GM23248 (cell line): ENCODE measurements at places on chromosomes 6 and 20.

DNA sequence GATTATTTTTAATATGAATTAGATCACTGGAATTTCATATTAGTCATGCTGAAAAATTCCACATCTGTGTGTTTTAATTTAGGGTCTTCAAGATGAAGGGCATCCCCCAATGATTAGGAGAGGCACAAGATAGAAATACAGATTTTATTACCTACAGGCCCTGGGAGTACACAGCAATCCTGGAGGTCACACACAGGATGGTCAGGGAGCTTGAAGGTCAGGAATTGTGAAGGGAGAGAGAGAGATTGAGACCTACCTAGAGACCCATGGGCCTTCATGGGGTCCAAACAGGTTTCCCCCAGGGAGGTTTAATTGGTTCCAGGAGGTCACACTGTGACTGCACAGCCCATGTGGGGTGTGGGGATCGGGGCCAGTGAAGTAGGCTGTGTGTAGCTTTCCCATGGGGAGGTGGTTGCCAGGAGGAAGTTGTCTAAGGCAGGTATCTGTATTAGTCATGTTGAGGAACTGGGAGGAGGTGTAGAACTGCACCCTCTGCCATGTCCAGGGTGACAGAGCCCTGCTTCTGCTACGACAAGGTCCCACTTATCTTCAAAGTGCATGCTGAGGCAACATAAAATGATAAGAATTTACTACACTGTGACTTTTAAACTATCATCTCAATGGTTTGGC is 18.3 kb downstream of the SNX9 start:
- peak; percentile 21 for DNase-seq

- DNase-seq, result peak; percentile 64
These were observed 162.4 kb downstream of the FRK start for GRCh38 chr6:115898246-115898645.

- DNase-seq, result peak; percentile 18
These were observed 240.5 kb downstream of the NRN1 start for GRCh38 chr6:5766260-5766659.

- no peak for DNase-seq
These were observed 10.3 kb downstream of the PREX1 start for GRCh38 chr20:48817367-48818030.

DNA sequence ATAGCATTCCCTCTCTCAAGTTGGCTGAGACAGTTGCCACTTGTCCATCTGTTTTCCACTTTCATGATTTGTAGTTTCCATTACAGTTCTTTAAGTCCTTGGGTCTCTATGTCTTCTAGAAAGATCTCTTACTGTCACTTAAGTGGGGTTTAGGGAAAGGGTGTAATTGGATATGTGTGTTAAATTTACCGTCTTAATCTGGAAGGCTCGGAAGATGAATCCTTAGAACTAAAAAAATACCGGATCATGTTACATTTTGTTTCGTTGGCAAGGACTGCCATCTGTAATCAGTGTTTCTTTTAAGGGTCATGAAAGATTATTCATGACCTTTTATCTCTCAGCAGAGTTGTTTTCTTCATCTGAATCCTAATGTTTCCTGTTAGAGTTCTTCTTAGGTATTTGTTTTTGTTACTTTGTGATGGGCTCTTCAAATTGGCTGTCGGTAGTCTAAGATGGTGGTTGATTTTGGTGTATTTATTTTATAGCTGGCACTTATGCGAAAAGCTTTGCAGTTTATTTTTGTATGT is 21.8 kb upstream of the BTBD3 start:
- no peak for DNase-seq

DNA sequence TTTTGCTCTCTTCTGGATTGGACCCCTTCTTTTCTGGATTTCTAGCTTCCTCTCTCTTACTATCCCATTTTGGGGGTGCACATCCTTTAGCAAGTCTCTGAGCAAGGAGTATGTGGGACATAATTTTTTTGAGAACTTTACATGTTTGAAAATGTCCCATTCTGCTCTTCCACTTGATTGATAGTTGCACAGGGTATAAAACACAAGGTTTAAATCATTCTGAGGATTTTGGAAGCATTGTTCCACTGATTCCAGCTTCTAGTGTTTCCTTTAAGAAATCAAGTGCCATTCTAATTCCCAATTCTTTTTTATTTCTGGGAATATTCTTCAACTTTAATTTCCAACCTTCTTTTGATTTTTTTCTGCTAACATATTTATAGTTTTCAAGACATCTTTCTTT is 60.7 kb downstream of the APCDD1L start:
- no peak for DNase-seq

DNA sequence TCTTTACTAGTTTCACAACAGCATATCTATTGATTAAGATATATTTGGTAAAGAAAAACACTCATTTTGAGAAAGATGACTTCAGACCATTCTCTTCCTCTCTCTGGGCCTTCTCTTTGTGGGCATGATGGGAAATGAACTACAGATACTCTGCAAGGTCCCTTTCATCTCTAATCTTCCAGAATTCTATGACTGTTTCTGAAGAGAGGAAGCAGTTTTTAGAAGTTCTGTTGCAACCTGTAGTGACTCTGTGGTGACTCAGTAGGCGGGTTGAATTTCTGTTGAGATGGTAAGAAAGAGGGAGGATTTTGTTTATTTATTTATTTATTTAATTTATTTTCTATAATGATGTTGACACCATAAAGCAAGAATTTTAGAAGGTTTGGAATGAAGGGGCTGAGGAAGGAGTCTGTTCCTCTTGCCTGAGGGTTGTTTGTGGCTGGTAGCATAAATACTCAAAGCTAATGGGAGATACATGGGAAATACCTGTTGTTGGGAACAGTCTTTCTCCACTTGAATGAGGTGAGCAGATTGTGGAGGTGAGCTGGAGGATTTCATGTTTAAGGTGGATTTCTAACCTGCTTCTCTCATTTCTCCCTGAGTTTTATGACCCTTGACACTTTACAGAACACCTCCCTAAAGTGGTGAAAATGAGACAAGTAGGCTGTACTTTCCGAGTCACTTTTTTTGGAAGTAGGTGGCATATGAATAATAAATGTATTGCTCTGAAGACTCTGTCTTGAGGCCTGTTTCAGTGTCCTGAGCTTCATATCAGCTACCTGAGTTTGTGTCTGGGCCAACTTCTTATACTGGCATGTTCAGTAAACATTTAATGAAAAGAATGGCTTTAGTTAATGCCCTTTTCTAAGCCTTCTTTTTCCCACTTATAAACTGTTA is 15.0 kb downstream of the ACSS2 start:
- DNase-seq, result peak; percentile 89

GRCh38 chr6:167668019-167668753 is 158.5 kb upstream of the AFDN start:
- no peak for DNase-seq

GRCh38 chr6:150516199-150516598 is 83.5 kb upstream of the PLEKHG1 start:
- DNase-seq, result no peak

DNA sequence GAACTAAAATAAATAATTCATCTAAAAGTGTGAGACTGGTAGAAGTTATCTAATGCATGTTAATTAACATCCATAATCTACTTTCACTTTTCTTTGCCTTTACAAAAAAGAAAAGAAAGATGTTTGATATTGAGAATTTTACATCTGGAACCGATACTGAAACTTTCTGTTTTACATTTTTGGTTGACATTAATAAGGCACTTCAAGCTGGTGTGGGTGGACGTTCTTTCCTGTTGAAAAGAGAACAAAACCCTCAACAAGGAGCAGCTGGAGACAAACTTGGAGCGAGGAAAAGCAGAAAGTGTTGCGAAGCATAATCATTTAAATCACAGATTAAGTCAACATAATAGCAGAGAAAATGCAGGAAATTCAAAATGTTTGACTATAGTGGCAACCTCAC is 575.2 kb upstream of the ADGRB3 start:
- no peak for DNase-seq

DNA sequence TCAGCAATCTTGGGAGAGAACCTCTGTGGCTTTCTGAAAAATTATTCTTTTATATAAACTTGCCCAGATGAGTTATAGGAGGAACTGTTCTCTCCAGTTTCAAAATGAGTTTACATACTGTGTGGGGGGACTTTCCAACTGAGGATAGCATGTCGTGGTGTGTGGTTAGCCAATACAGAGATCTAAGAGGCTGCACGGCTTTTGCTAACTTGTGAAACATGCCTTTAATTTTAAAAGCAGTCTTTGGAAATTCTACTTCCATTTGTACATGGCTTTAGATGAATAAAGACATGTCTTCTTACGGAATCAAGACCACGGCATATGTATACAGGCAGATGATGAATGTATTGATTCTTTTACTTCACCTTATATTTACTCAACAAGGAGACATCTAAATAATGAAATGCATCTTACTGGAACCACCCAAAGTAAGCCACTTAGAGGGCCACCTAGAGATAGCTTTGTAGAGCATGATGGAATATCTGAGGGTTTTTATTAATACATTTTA is 39.8 kb downstream of the HIVEP1 start:
- peak; percentile 13 for DNase-seq

GRCh38 chr6:22926790-22927354 is 357.5 kb downstream of the HDGFL1 start:
- DNase-seq, result no peak

DNA sequence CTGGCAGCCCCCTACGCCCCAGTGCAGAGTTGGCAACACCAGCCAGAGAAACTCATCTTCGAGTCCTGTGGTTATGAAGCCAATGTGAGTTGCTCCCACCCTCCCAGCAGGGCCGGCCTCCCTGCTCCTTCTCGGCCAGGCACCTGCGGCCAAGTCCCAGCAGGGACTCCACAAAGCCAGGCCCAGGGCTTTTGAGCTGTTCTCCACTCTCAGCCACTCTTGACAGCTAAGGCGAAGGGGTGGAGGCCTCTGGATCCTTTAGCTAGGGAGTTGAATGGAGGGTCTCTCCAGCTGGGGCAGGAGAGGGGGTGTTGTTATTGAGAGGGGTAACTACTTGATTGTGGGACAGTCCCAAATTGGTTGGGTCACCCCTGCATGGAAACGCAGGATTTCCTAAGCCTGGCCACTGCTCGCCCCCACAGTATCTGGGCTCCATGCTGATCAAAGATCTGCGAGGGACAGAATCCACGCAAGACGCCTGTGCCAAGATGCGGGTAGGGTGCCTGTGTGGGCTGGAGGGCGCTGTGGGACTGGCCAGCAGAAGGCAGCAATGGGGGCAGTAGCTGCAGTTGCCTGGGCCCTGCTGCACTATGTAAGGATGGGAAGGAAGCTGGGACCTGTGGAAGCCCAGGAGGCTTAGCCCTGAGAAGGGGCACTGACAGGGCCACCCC is 58.3 kb downstream of the TCP11 start:
- no peak for DNase-seq

DNA sequence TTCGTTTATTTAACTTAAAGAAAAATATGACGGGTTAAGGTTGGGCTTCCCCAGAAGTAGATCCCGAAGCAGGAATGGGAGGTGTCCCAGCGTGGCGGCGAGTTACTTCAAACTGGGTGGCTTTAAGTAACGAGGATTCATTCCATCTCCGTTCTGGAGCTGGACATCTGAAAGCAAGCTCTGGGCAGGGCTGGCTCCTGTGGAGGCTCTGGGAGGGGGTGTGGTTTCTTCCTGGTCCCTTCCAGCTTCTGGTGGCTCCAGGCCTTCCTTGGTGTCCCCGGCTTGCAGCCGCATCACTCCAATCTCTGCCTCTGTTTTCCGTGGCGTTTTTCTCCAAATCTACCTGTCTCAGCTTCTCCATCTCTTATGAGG is 47.3 kb upstream of the BHLHE23 start:
- no peak for DNase-seq

DNA sequence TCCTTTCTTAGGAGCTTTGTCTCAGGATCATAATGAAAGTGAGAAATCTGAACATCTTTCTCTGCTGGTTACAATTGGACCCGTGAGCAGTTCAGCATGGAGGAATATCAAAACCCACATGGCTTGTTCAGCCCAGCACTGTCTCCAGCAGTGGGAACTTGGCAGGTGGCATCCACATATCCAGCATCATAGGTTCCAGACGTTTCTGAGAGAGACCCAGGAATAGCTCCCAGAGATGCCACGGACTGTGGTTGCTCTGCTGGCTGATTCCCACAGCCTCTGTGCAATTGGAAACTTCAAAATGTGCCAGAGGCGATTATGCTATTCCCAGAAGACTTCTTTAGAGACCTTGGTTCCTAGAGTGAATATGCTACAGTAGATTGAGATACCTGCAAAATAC is 76.4 kb downstream of the PHACTR2 start:
- DNase-seq, result no peak

DNA sequence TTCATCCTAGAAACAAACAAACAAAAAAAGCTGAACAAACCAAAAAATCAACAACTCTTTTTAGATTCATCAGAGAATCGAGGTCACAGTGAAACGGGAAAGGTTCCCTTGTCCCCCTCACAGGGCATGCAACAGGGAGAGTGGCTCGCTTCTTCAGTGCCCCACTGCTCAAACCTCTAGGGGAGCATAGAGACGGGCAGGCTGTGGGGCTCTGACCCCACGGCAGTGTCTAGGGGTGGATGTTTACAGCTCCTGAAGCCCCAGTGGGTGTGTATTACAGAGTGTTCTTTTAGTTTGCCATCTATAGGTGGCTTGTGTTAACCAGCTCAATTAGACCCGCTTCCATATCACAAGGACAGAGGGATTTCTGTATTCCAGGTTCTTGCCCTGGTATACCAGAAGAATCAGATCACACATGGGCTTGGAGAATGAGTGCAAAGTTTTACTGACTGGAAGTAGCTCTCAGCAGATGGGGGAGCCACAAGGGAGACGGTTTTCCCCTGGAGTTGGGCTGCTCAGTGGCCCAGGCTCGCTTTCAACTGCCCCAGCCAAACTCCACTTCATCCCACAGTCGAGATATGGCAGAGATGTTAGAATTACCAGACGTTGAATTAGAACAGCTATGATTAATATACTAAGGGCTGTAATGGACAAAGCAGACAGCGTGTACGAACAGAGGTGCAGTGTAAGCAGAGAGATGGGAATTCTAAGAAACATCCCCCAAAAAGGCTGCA is 192.6 kb upstream of the CST7 start:
- no peak for DNase-seq

- DNase-seq, result no peak
These were observed 112.3 kb upstream of the HDAC2 start for GRCh38 chr6:114083251-114083650.
